NCI-H1105 (cell line): ENCODE measurements at places on chromosomes 12 and 14.
A peak's percentile ranks its signal among the peaks of the same experiment; 100 is the strongest.

- peak; percentile 47 for DNase-seq
Measured at GRCh38 chr12:82359115-82359478, 768 bp downstream of the METTL25 start.

DNA sequence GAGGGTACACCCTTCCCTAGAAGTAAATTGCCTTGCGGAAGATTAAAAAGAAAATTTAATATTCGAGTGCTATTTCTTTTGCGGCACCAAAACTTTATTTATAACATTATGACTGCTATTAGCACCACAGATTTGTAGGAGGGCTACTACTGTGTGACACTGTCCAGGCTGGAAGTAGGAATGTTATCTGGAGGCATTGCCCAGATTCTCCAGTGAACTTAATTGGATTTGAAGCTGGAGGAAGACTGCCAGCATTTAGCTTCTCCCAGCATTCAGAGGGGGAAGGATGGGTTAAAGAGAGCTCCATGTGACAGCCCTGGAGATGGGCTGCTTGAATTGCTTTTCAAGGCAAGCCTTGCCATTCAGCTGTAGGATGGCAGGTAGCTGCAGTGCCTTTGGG is 107.0 kb upstream of the RBM19 start:
- DNase-seq = no peak

DNA sequence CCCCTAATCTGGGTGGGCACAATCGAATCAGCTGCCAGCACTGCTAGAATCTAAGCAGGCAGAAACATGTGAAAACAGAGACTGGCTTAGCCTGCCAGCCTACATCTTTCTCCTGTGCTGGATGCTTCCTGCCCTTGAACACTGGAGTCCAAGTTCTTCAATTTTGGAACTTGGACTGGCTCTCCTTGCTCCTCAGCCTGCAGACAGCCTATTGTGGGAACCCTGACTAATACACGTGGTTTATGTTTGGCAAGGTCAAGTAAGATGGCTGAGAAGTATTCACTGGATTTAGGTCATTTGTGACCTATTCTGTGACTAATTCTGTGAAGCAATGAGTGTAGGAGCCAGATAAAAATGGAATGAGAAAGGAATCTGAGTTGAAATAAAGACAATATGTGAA is 11.0 kb downstream of the GPR135 start:
- DNase-seq = no peak

DNA sequence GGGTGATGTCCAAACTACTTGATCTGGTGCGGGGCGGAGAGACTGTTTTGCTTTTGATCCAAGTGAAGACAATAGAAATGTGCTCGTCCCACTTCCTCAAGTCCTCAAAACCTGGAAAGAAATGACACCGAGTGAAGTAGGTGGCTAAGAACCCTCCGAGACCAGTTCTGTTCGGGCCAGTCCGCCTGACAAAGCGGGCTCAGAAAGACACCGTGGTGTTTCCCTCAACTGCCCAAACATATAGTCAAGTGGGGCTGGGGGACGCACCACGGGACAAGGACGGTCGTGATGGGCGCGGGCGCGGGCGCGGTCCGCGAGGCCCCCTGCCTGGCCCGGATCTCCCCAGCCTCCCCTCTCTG is 1.6 kb downstream of the PHLDA1 start:
- no peak for DNase-seq

DNA sequence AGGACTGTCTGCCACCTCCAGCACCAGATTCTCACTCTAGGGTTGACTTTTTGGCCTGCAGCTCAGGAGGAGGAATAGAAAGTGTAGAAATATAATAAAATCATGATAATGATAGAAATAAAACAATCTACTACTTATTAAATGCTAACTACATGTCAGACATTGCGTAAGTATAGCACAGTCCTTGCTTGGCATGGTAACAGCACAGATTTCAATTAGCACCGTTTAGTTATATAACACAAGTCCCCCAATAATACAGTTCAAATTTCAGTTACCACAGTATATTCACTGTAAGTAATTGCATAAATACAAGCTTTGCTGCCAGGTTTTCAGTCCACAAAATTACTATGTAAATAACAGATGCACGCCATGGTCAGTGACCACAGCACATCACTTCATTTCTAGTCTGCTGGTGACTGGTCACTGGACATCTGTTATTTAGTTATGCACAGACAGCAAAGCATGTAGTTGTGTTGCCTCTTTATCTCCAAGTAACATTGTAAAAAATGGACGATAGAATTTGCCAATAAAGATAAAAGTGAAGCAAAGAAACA is 6.5 kb upstream of the GLT8D2 start:
- DNase-seq = peak; percentile 1

- DNase-seq = no peak
Measured at GRCh38 chr14:55964091-55964490, 154.1 kb upstream of the PELI2 start.

DNA sequence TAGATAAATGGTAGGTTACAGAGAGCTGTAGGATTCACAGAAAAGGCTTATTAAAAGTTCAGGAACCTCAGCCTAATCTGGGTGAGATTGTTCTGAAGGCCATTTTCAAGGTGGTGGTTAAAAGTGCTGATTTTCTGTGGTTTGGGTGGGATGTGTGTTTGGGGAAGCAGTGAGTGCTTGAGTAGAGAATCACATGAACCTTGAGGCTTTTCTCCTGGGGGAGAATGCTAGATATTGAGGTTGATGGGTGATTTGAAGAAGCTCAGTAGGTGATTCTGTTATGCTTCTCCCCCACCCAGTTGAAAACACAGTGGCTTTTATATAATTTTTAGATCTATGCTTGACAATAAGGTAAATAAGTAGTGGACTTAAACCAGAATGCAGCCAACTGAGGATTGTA is 420.9 kb downstream of the PCNX1 start:
- no peak for DNase-seq

GRCh38 chr14:91246051-91246852 is 1.7 kb upstream of the GPR68 start:
- peak; percentile 41 for DNase-seq

GRCh38 chr12:40137252-40137651 is 31.4 kb upstream of the SLC2A13 start:
- DNase-seq = no peak

DNA sequence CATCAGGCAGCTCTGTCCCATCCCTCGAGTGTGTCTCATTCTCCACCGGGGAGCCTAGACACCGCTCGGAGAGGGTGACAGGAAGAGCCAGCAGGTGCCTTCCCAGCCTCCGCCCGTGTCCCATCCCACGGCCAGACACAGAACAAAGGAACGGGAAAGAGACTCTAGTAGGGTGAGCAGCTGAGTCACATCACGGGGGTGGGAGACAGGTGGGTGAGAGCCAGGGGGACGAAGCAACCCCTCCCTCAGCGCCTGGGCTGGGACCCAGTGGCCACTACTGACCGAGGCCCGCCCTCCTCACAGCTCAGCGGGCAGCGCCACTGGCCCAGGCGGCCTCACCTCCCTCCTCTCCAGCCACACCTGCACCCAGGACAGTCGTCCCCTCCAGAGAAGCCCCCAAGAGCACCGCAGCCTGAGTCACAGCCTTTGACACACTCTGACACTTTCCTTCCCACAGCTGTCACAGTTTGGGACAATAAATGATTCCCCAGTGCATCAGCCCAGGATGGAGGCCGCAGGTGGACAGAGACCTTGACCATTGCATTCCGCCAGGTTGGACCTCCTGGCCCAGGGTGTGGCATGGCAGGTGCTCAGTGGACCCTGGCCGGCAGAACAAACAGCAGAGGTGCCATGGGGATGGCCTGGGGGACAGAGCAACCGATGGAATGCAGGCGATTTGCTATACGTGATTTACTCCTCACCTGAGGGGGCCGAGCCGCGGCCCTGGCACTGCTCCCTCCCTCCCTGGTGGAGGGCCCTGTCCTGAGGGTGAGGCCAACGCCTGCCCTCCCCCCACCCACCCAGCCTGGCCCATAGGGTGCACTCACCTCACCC is 45.4 kb upstream of the GALNT9 start:
- no peak for DNase-seq

DNA sequence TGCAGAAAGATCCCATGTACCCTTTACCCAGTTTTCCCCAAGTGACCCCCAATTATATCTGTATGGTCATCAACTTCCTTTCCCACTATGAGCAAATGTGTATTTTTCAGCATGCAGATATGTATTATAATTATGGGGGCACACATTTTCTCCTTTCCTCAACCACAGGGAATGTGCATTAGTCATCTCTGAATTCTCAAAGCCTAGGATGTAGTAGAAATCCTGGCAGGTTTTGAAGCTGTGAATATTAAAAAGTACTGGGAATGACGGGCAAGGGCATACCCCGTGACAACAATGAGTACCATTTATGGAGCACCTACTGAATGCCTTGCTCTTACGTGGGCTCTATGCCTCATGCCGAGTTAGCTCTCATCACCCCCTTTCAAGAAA is 71.5 kb downstream of the VWF start:
- DNase-seq = no peak

GRCh38 chr12:24533716-24534352 is 415.1 kb downstream of the BCAT1 start:
- no peak for DNase-seq

GRCh38 chr14:103072595-103073366 is 11.2 kb upstream of the LBHD2 start:
- DNase-seq = no peak

GRCh38 chr14:99586761-99587459 is 17.1 kb downstream of the CCDC85C start:
- DNase-seq = no peak

DNA sequence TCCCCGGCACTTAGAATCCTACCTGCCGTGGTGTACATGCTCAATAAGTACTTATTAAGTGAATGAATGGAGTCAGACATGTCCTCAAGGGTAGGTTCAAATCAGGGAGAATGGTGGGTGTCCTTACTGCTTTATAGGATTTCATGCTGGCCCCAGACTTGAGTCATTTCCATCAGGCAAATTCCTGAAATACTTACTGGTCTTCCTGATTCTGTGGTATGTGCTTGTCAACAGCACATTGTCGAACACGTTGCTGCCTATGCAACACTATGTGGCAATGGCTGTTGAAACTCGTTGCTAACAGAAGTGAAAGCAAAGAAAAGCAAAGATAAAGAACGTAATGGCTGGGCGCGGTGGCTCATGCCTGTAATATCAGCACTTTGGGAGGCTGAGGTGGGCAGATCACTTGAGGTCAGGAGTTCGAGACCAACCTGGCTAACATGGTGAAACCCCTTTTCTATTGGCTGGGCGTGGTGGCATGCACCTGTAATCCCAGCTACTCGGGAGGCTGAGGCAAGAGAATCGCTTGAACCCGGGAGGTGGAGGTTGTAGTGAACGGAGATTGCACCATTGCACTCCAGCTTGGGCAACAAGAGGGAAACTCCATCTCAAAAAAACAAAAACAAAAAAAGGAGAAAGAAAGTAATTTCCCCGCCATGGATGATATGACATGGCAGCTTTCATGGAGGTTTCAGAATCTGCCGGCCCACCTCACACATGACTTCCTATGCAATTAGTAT is 214.9 kb downstream of the ZFP36L1 start:
- DNase-seq = no peak

- no peak for DNase-seq
Measured at GRCh38 chr12:3307389-3307788, 183.6 kb upstream of the PRMT8 start.

- no peak for DNase-seq
Measured at GRCh38 chr14:100616854-100617409, 29.7 kb upstream of the BEGAIN start.

- no peak for DNase-seq
Measured at GRCh38 chr14:74611650-74612349, at the start of gene LTBP2. Gene LTBP2, minus strand, starts transcription at chr14:74612237. Its CDS starts 293 bp downstream, at chr14:74611944.
